ENCODE measurements at places on chromosomes 2 and 18.

DNA sequence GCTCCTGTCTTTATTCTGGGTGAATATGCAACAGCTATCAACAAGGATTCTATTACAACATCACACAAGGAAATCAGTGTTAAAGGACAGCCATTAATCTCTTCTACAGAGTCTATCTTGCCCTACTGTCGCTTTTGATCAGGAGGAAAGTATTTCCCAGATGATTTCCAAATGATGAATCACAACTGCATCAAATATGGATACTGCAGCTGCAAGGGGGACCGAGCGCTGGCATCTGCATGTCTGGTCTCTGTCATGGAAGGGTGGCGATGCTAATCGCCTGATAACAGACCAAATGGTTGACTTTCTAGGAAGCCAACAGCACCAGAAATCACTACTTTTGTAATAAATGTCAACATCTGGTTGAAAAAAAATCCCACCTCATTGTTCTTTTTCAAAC is 21.2 kb upstream of the OR6B3 start:
- H3K27ac ChIP-seq: no peak overlapping the region
- DNase-seq: no peak
- no peak overlapping the region for H3K4me3 ChIP-seq
- no peaks in the 10 kb centered on the region for H3K27me3 ChIP-seq

DNA sequence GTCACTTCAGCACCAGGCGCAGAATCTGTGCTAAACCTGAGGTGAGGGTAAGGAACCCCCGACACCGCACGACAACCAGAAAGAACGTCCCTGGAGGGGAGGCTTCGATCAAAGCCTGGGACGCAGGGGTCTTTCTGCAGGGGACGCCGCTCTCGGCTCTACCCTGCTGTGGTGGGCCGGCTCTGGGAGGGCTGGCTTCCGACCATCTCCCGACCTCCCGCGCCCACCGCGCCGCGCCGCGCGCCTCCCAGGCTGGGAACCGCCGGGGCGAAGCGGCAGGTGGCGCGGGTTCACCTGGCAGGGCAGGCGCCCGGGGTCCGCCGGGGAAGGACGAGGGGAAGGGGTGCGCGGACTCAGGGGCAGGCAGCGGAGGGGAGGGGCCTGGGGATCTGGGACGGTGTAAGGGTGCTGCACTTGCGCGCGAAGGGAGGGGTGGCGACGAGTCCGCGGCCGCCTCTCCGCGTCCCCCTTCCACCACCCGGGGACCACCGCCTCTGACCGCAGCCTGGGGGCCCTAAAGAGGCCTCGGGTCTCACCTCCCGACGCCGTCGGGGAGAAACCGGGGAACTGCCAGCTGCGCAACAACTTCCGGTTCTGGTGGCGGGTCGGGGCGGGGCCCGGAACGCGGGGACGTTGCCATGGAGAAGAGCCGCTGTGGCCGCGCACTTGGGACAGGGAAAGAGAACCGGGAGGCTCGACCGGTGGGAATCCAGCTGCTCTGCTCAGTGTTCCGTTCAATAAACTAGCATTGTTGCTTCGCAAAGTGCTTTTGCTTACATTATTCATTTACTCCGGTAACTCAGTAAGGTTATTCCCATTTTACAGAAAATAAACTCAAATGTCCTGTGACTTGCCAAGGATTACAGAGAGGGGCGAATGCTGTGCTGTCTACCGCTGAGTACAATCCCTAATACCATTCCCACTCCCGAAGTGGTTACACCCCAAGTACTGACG is at the start of gene ZNF396:
ZNF396 (minus strand) TSS at position 596 of the 954 bp plus-strand sequence. CDS start 3,045 bp downstream, outside the sequence.
- peaks cover 5% of the 10 kb centered on the region for H3K4me1 ChIP-seq
- H3K4me3 ChIP-seq: peak within 1 kb of the TSS; percentile 70
- H3K27me3 ChIP-seq: peaks cover 6% of the 10 kb centered on the region
- peak; percentile 89 for DNase-seq
- H3K27ac ChIP-seq: no peak within 1 kb of the TSS

GRCh38 chr2:234945339-234945873 is 6.4 kb upstream of the SH3BP4 start:
- no peaks in the 10 kb centered on the region for H3K4me1 ChIP-seq
- H3K27ac ChIP-seq: no peak overlapping the region
- DNase-seq: no peak
- no peaks in the 10 kb centered on the region for H3K27me3 ChIP-seq
- H3K4me3 ChIP-seq: no peak overlapping the region
- H3K36me3 ChIP-seq: no peaks in the 10 kb centered on the region

DNA sequence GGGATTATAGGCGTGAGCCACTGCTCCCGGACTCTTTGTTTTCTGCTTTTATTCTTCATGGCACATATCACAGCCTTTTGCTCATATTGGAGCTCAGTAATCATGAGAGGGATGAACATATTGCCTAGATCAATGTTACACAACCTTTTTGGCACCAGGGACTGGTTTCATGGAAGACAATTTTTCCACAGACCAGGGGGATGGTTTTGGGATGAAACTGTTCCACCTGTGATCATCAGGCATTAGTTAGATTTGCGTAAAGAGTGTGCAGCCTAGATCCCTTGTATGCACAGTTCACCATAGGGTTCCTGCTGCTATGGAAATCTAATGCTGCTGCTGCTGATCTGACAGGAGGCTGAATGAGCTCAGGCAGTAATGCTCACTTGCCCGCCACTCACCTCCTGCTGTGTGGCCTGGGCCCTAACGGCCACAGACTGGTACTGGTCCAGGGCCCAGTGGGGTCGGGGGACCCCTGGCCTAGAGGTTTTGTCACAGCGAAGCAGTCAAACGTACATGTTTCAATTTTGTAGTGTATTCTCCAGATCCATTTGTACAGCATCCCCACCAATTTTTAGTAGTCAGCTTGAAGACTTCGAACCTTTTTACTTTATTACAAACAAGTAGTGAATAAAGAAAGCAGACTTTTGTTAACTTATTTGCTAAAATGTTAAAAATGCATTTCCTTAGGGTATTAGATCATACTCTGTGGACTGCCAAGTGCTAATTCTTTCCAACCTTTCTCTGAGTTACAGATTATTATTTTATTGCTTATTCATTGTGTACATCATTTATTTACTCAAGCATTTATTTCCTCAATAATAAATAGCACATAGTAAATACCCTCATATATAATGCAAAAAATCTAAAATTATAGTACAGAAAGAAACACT is 6.2 kb downstream of the DAW1 start:
- no peak for DNase-seq
- H3K27ac ChIP-seq: no peak overlapping the region
- H3K4me3 ChIP-seq: no peak overlapping the region
- H3K27me3 ChIP-seq: no peaks in the 10 kb centered on the region
- H3K4me1 ChIP-seq: peaks cover 32% of the 10 kb centered on the region
- H3K36me3 ChIP-seq: no peaks in the 10 kb centered on the region

DNA sequence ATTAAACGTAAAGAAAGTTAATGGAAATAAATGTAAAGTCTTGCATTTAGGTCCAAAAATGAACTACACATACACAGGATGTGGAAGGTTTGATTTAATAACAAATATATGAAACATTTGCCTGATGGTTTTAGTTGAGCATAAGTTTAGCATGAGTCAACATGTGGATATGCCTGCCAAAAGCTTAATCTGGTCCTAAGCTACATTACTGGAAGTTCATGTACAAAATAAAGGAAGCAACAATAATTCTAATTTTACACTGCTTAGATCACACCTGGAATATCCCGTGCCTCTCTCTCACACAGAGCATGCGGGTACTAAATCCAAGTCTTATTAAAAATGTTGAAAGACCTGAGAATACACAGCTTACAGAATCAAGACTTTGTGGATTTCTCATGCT is 276.5 kb upstream of the NRP2 start:
- no peaks in the 10 kb centered on the region for H3K36me3 ChIP-seq
- H3K4me1 ChIP-seq: peaks cover 14% of the 10 kb centered on the region
- DNase-seq: no peak

GRCh38 chr2:135740206-135740605 is 1.4 kb upstream of the UBXN4 start:
- no peak overlapping the region for H3K4me3 ChIP-seq
- H3K36me3 ChIP-seq: no peaks in the 10 kb centered on the region
- H3K4me1 ChIP-seq: peaks cover 7% of the 10 kb centered on the region

- DNase-seq: no peak
- no peak overlapping the region for H3K27ac ChIP-seq
- H3K4me3 ChIP-seq: no peak overlapping the region
- no peaks in the 10 kb centered on the region for H3K27me3 ChIP-seq
- no peaks in the 10 kb centered on the region for H3K36me3 ChIP-seq
- no peaks in the 10 kb centered on the region for H3K4me1 ChIP-seq
Observed at GRCh38 chr2:207370646-207371045, 159.1 kb upstream of the CREB1 start.

DNA sequence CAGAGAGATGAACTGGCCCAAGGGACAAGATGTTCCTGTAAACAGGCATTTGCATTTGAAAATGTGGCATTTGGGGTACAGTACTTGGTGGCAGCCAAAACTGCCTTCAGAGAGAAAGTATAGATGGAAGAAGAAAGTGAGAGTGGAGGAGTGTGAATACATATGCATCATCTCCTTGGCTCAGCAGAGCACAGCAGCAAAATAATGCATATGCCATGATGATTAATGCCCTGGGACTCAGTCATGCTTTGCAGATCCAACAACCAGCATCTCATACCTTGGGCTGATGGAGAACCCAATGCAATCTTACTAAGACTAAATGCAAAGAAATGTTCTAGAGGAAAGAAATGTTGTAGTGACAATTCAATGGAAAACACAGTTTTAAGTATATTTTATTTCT is 29.7 kb upstream of the CYTIP start:
- H3K27ac ChIP-seq: no peak overlapping the region
- no peaks in the 10 kb centered on the region for H3K4me1 ChIP-seq
- H3K36me3 ChIP-seq: no peaks in the 10 kb centered on the region
- DNase-seq: no peak
- no peak overlapping the region for H3K4me3 ChIP-seq

DNA sequence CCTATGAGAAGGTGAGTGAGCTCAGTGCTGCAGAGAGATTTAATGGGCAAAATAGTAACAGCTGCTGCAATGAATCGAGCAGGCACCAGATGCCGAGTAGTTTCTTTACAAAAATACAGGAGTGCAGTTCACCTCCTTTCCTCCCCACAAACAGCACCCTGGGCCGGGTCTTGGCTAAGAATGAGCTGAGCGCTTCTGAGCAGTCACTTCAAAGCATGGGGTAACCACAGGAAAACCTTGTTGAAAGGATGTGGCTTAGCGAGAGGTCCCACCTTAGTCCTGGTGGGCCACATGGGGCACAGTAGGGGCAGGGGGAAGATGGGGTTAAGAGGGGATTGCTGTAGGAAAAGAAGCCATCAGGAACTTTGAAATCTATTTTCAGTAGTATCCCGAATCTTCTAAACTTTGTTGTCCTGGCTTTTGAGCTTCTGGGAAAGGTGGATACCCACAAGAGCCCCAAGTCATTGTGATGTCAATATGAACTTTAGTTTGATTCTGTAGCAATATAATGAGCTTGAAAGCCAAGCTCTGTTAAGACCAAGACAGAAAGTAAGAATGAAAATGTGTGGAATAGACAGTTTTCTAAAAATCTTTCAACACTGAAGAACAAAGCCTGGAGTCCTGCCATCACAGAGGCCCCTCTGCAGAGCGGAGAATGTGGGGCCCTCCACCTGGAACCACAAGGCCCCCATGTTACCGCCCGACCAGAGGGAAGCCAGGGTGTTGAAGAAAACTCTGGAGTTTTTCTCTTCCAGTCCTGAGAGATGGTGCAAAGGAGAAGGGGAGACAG is 101.0 kb upstream of the ZNF236 start:
- no peaks in the 10 kb centered on the region for H3K27me3 ChIP-seq
- no peak overlapping the region for H3K4me3 ChIP-seq
- no peak overlapping the region for H3K27ac ChIP-seq
- H3K4me1 ChIP-seq: no peaks in the 10 kb centered on the region
- H3K36me3 ChIP-seq: no peaks in the 10 kb centered on the region
- DNase-seq: no peak

DNA sequence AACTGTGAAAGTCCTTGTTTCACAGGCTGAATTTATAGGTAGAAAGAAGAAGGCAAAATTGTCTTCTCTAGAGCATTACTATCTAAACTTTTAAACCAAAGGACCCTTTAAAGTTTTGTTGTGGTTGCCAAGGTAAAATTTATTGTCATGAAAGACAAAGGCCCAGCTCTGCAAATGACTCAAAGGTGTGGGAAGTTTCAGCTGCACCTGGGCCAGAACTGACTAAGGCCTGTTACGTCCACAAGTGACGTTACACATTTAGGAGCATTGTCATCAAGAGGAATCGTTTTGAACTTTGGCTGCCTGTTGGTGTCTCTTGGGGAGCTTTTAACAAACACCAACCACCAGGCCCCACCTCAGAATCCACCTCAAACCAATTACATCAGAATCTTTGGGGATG is 8.1 kb upstream of the DSC3 start:
- H3K36me3 ChIP-seq: no peaks in the 10 kb centered on the region
- no peaks in the 10 kb centered on the region for H3K27me3 ChIP-seq
- DNase-seq: no peak
- no peak overlapping the region for H3K4me3 ChIP-seq
- H3K27ac ChIP-seq: no peak overlapping the region

DNA sequence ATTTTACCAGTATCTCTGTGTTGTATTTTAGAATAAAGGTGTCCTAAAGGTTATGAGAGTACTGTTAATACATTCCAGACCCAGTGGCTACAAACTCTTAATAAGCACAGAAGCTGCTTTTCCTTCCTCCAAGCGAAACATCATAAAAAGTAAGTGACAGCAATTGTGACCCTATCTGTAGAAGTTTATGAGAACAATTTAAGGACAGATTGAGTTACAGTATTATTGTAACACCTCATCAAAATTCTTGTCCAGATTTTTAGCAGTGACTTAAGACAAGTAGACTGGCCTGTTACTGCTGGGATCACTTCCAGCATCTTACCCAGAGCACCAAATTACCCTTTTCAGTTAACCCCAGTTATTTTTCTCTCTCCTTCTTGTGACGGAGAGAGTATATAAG is 154.6 kb downstream of the ERBB4 start:
- no peaks in the 10 kb centered on the region for H3K27me3 ChIP-seq
- H3K27ac ChIP-seq: no peak overlapping the region
- H3K4me3 ChIP-seq: no peak overlapping the region
- H3K36me3 ChIP-seq: no peaks in the 10 kb centered on the region
- no peak for DNase-seq

DNA sequence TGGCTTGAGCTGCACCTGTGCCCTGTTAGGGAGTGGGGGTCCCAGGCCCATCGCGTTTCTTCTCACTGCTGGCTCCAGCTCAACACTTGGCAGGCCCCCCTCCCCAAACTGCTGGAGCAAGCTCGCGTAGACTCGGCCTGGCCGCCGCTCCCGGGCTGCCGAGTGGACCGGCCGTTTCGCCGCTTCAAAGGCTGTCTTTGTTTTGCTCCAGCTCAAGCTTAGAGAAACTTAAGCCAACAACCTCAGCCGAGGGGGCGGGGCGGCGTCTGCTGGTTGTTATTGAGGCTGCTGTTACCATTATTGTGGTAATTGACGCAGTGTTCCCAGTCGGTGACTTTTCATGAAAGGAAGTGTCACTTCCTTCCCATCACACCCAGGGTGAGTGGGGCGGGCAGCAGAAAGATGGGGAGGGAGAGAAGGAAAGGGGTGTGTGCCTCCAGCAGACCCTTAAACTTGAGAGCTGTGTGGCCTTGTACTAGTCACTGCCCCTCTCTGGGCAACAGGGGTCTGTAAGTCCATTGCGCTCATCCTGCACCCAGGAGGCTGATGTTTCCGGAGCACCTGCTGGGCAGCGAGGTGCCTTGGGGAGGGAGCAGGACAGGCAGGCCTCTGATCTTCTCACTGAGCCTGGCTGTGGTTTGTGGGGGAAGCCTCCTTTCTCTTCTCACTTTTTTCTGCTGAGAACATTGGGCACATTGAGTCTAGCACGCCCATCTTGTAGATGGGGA is 2.1 kb downstream of the ARID5A start:
- no peak overlapping the region for H3K4me3 ChIP-seq
- H3K36me3 ChIP-seq: peaks cover 2% of the 10 kb centered on the region
- peaks cover 11% of the 10 kb centered on the region for H3K4me1 ChIP-seq
- DNase-seq: no peak
- H3K27ac ChIP-seq: no peak overlapping the region
- H3K27me3 ChIP-seq: no peaks in the 10 kb centered on the region

All from SK-N-SH (cell line).